Mammary epithelial cell (primary cell): ENCODE measurements at places on chromosomes 3 and 15.

GRCh38 chr3:32470362-32470761 is 32.3 kb downstream of the CMTM6 start:
- DNase-seq, result no peak

- DNase-seq, result no peak
Measured at GRCh38 chr3:174938102-174938501, 79.0 kb downstream of the NAALADL2 start.

GRCh38 chr3:134267996-134268395 is 17.3 kb upstream of the RYK start:
- DNase-seq, result no peak

DNA sequence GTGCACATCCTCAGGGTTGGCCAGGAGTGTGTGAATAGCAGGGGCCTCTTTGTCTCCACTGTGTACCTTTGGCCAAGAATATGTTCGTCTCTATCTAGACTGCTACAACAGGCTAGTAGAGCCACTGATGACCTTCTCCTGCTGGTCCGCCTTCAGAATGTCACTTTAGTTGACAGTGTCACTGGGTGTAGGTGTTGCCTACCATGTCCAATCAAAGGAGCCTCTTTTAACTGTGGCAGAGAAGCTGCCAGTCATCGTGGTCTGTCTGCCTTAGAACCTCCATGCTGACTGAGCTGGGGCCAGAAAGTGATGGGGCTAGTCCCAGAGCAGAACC is 40.1 kb downstream of the OXSR1 start:
- DNase-seq, result no peak

DNA sequence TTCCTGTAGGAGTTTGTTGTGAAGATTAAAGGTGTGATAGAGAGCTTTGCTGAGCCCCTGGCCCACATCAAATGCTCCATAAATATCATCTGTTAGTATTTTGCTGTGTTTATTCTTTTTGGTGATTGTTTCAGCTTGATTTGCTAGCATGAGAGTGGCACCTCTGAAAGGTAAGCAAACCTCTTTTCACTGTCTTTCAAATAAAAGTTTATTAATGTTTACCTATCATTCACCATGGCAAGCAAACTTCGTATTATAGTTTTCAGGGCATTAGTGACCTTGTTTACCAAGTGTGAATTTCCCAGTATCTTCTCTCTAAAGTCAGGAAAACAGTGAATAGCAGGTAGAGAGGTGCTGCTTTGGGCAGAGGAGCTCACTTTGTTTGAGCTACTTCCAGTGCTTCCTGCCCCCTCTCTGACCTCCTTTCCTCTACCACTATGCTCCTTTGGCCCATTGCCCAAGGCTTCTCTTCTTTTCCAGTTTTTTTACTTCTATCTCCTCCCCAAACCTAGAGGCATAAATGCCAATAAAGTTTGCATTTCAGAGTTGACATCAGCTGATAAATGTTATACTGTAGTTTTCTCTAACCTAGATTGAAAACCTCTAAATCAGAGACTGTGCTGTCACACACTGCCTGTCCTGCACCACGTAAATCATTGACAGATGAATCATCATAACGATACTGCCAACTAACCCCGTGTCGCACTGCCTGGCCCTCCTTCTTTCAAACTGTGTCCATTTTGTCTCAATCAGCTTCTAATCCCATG is 569.0 kb downstream of the TUSC7 start:
- no peak for DNase-seq
